ENCODE measurements at places on chromosomes 11 and 22. TPM values are rescaled to one million over a fixed set of nuclear protein-coding genes. Genes with fewer than 3 reads are reported as not detected.

The PHOX2A gene
- total RNA-seq: not detected

The HBE1 gene
- total RNA-seq: not detected

The ARAP1 gene
- total RNA-seq: 166 TPM

The DRG1 gene
- 34.4 TPM for total RNA-seq

The OR10AG1 gene
- total RNA-seq: not detected

- no peaks in the 10 kb centered on the region for H3K36me3 ChIP-seq
- DNase-seq: no peak
- H3K4me3 ChIP-seq: no peak overlapping the region
- no peaks in the 10 kb centered on the region for H3K27me3 ChIP-seq
Observed at GRCh38 chr22:50010676-50011446, 1.7 kb downstream of the IL17REL start.

DNA sequence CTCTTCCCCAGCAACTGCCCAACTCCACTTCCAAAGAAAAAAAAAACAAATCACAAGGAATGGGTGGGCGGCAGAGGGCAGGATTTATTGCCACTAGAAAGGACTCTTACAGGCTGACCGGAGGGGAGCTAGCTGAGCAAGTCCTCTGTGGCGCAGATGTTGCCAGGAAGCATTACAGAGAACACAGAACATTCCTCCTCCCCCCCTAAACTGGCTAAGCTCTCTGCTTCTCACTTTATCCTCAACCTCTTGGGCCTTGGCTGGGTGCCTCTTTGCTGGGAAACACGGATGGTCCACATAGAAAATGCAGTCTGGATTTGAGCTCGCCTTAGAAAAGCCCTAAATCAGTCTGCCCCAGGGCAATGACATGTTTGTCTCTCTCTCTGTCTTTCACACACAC is 12.6 kb upstream of the FJX1 start:
- no peaks in the 10 kb centered on the region for H3K4me1 ChIP-seq
- no peaks in the 10 kb centered on the region for H3K27me3 ChIP-seq
- peak; percentile 50 for DNase-seq
- no peak overlapping the region for H3K4me3 ChIP-seq
- no peak overlapping the region for H3K27ac ChIP-seq

DNA sequence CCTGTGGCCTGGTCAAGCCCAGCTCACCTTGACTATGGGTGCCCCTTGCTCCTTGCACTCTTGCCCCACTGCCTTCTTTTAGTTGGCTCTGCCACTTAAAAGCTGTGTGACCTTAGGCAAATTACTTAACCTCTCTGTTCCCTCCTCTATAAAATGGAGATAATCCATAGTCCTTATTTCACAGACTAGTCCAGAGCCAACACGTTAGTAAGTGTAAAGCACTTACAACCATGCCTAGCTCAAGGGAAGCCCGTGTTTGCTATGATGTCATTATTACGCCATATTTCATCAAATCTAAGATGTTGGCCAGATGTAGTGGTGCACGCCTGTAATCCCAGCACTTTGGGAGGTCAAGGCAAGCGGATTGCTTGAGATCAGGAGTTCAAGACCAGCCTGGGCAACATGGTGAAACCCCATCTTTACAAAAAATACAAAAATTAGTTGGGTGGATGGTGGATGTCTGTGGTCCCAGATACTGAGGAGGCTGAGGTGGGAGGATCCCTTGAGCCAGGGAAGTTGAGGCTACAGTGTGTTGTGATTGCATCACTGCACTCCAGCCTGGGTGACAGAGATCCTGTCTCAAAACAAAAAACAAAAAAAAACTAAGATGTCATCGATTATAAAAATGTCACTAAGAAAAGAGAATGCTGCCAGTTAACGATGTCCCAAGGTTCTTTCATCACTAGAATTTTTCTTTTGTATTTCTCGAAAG is 2.3 kb upstream of the CCDC88B start:
- no peak overlapping the region for H3K27ac ChIP-seq
- no peaks in the 10 kb centered on the region for H3K36me3 ChIP-seq
- no peak for DNase-seq
- no peaks in the 10 kb centered on the region for H3K4me1 ChIP-seq

- H3K36me3 ChIP-seq: no peaks in the 10 kb centered on the region
- no peaks in the 10 kb centered on the region for H3K27me3 ChIP-seq
- no peak overlapping the region for H3K27ac ChIP-seq
Observed at GRCh38 chr11:102703826-102704493, 1.6 kb downstream of the MMP27 start.

GRCh38 chr11:113521737-113522517 is 46.7 kb upstream of the DRD2 start:
- no peaks in the 10 kb centered on the region for H3K4me1 ChIP-seq
- no peaks in the 10 kb centered on the region for H3K27me3 ChIP-seq
- no peak overlapping the region for H3K27ac ChIP-seq

- no peak overlapping the region for H3K4me3 ChIP-seq
- H3K27me3 ChIP-seq: no peaks in the 10 kb centered on the region
- DNase-seq: peak; percentile 72
Observed at GRCh38 chr11:68373189-68373814, 60.9 kb downstream of the LRP5 start.

- H3K4me1 ChIP-seq: peaks cover 1% of the 10 kb centered on the region
- no peaks in the 10 kb centered on the region for H3K27me3 ChIP-seq
- H3K27ac ChIP-seq: peak overlapping the region; percentile 11
- H3K4me3 ChIP-seq: no peak overlapping the region
- H3K36me3 ChIP-seq: no peaks in the 10 kb centered on the region
- no peak for DNase-seq
Observed at GRCh38 chr22:45450921-45451651, 37.6 kb downstream of the RIBC2 start.

DNA sequence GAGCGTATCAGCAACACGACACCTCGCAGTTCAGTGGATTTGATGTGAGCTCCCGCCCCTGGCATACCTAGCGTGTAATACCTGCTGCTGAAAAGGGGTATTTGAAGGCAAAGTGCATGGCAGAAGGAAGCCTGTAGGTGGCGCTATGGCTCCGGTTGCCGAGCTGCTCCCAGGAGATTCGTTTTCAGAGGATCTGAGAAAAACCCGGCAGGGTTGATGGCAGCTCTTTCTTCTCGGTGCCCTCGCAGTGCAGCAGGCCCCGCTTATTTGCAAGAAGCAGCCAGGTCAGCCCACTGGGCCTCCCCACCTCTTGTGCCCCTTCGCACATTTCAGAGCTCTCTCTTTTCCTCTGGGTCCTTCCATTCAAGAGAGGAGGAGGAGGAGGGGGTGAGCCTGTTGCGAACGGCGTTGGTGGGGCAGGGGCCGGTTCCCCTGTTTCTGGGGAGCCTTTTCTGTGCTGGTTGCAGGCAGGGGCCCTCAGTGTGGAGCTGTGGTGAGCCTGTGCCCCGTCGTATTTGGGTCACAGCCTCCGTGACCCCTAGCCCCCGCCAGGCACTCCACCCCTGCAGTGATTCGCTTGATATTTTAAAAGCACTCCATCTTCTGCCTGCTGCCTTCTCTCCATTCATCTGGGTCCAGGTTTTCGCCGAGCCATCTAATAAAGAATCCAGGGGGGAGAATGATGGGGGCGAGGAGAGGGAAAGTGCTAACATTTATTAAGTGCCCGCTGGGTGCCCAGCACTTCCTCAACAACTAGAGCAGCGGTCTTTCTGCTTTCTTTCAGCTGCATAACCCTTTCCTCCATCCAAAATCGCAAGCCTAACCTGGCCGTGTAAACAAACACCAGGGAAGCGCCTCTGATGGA is 85.3 kb upstream of the SYT13 start:
- H3K27me3 ChIP-seq: no peaks in the 10 kb centered on the region
- H3K36me3 ChIP-seq: no peaks in the 10 kb centered on the region
- H3K4me3 ChIP-seq: no peak overlapping the region

GRCh38 chr11:31421820-31422219 is 52.2 kb downstream of the DNAJC24 start:
- no peak overlapping the region for H3K4me3 ChIP-seq
- H3K27me3 ChIP-seq: no peaks in the 10 kb centered on the region
- DNase-seq: no peak
- no peaks in the 10 kb centered on the region for H3K36me3 ChIP-seq
- H3K4me1 ChIP-seq: no peaks in the 10 kb centered on the region
